ENCODE measurements at places on chromosomes 4 and X. TPM values are rescaled to one million over a fixed set of nuclear protein-coding genes. Genes with fewer than 3 reads are reported as not detected.

The STS gene
- total RNA-seq = 1.4 TPM

The KLHL13 gene
- total RNA-seq = 10.9 TPM

The ANK2 gene
- 23.8 TPM for total RNA-seq

The UCP1 gene
- 0.21 TPM for total RNA-seq

The EGFL6 gene
- total RNA-seq = 2.6 TPM

The CCNB3 gene
- 0.74 TPM for total RNA-seq

The RASSF6 gene
- total RNA-seq = 0.23 TPM

The SLITRK2 gene
- total RNA-seq = 0.04 TPM

The PPP2R2C gene
- total RNA-seq = 7.6 TPM

The MSL3 gene
- total RNA-seq = 13.9 TPM

The CITED1 gene
- total RNA-seq = 0.45 TPM

The SPIN2B gene
- total RNA-seq = 10.6 TPM

The BEND2 gene
- total RNA-seq = not detected

The MAGEA2B gene
- 0.42 TPM for total RNA-seq

The BMX gene
- not detected for total RNA-seq

The CLCN4 gene
- total RNA-seq = 4.9 TPM

The CSAG2 gene
- total RNA-seq = not detected

The AKAP4 gene
- not detected for total RNA-seq

The SPOCK3 gene
- 1.6 TPM for total RNA-seq

The DIPK2B gene
- total RNA-seq = not detected

The GLRA2 gene
- not detected for total RNA-seq

The OTC gene
- not detected for total RNA-seq

The BDH2 gene
- 36.5 TPM for total RNA-seq

The C1QTNF7 gene
- total RNA-seq = not detected

The PAGE2B gene
- not detected for total RNA-seq

The EDNRA gene
- 4.5 TPM for total RNA-seq

The IL1RAPL1 gene
- 0.23 TPM for total RNA-seq

The MSX1 gene
- total RNA-seq = not detected

The SSX1 gene
- not detected for total RNA-seq

The TCEAL8 gene
- total RNA-seq = 135 TPM

The CACNA1F gene
- total RNA-seq = 0.90 TPM

The FDCSP gene
- total RNA-seq = not detected

The CYSLTR1 gene
- not detected for total RNA-seq

The EFHC2 gene
- 2.6 TPM for total RNA-seq

The TMPRSS11D gene
- total RNA-seq = not detected

The PRRG1 gene
- total RNA-seq = 7.0 TPM

The TGIF2LX gene
- not detected for total RNA-seq

The CT45A10 gene
- total RNA-seq = not detected

The DUX4 gene
- total RNA-seq = not detected

The KDR gene
- total RNA-seq = 102 TPM

The RBMXL3 gene
- not detected for total RNA-seq

The EVC gene
- 12.8 TPM for total RNA-seq

The SPANXA2 gene
- not detected for total RNA-seq

The BEX4 gene
- total RNA-seq = 39.3 TPM

The HS3ST1 gene
- 0.94 TPM for total RNA-seq

The USP53 gene
- 27.7 TPM for total RNA-seq

The MAGEC3 gene
- not detected for total RNA-seq

The ANOS1 gene
- 68.5 TPM for total RNA-seq

The MGST2 gene
- total RNA-seq = 8.3 TPM

Measured in GM23338 (cell line).